ENCODE measurements at places on chromosomes 11 and 22.

GRCh38 chr22:44938886-44939285, 70.9 kb downstream of the PHF21B start:
- DNase-seq = no peak

DNA sequence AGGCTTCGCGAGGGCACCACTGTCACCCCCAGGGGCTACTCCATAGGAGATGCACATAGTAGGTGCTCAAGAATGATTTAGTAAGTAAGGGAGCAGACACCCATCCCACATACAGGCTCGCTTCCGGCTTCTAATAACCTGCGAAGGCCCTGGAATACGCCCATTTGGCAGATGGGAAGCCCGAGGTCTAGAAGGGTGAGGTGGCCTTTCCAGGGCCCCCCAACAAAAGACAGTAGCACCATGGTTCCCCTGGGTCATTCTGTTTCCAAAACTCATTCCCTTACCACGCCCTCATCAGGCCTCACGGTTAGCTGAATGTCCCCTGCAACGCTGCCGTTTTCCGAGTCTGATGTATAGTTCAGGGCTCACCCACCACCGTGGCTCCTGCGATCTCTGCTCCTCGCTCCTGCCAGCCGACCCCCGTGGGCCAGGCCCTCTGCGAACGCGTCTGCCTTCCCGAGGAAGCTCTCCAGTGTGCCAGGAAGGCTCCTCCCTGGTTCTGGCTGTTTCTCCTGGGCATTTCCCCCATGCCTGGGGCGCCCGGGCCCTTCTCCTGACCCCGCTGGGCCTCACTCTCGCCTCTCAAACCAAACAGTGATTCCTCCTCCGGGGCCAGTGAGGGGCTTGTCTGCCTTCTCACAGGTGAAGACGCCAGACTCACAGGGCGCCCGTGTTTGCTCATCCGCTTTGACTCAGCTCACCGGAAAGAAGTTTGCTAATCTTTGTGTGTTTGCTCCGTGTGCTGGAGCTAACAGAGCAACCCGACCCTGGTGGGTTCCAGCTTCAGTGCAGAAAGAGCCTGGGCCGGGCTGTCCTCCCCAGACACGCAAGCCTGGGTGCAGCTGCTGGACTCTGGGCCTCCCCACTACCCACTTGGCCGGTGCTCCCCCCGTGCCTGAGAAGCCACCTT, 86.6 kb downstream of the RTL6 start:
- DNase-seq = no peak

- DNase-seq = no peak
Measured at GRCh38 chr11:72491001-72491400, 56.7 kb upstream of the CLPB start.

DNA sequence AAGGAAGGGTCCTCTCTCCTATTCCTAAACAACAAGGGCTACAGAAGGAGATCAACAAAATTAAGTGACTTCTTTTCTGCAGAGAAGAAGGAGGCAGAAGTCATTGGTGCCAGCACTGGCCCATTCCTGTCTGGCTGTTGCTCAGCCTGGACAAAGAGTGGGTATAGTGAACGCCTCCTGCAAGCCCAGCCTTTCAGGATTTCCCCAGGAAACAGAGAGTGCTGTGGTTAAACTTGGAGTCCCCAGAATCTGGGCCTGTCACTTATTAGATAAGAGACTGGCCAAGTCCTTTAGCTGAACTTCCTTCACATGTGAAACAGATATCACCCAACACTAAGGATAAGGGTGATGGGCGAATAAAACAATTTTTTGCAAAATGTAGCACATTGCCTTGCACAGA, 10.9 kb downstream of the TST start:
- DNase-seq = no peak

Data from GF-D8 (cell line).